ENCODE measurements at places on chromosomes 7 and 10.

DNA sequence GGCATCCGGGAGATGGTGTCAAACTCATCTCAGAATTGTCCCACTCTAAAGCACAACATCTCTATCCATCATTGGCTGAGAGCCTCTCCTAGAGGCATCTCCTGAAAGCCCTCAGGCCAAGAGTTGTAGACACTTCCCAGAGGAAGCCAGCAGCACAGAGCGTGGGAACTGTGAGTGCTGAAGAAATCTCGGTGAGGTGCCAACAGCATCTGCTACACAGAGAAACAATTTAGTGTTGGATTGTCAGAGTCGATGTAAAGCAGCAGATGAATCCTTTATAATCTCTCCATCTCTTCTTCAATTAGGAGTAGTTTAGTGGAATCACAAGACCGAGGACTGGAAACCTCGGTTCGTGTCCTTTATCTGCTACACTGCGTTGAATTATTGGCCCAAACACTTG is 172.2 kb downstream of the C7orf25 start:
- DNase-seq, result no peak

GRCh38 chr7:75711656-75712514 is 26.9 kb downstream of the HIP1 start:
- no peak for DNase-seq

- no peak for DNase-seq
Measured at GRCh38 chr7:129952086-129952652, 591 bp downstream of the UBE2H start.

DNA sequence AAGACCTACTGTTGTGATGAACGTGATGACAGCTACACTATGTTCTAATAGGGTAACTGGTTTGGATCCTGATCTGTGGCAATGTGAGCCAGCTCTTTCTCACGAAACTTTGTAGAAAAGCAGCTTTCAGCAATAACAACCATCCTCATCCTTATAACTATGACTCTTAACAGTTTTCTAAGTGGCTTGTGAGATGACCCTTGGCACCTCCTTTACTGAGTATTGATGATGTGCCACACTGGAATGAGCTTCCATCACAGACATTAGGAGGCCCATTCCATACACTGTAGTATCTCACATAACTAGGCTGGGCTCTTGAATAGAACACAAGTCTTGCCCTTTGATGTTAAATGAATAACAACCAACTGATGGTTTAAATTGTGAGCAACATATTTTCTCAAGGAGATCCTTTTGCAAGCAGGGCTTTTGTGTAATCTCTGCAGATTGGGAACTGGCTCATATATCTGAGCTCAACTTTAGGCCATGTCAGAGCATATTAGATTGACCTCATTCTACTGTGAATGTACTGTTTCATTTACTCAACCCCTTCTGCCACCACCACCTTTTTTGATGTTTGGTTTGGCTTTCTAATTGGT is 46.4 kb downstream of the MYPN start:
- no peak for DNase-seq

- no peak for DNase-seq
Measured at GRCh38 chr10:85864868-85865526, 501.6 kb downstream of the GRID1 start.

DNA sequence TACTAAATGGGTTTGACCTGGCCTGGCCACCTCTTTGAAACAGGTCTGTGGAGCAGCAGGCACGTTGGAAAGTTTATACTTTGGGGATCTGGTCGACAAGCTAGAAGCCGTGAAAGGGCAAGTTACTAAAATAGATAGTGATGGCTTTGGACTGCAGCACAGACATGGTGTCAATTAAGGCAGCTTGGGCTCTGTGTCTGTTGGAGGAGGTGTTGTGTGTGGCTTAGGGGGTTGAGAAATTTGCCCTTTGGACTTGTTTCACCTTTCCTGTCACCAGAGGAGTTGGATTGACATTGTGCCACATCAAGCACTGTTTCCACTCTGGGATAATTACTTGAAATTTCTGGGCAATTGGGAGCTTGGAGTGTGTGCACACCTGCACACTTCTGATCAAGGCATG is 251.8 kb upstream of the MKI67 start:
- DNase-seq, result no peak

DNA sequence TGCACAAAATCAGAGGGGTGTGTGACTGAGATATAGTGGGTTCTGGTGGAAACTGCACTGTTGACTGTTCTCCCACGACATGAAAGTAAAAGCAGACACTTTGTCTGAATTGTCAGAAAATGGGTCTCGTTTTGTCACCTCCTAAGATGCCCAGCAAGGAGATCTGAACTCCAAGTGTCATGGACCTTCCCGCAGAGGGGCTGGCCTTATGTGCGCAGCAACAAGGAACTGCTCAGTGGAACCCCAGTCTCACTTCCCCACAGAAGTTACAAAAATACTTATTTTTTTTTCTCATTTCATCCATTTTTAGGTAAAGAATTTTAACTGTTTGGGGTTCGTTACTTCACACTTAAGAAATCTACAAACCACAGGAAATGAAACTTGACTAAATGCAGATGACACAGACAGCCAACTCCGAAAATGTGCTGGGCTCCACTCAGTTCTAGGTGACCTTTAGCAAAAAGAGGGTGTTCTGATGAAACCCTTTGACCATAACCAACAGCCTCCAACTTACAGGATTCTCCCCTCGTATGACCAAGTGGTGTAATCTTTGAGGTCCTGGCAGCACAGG is 115.0 kb downstream of the FAM107B start:
- DNase-seq, result no peak

DNA sequence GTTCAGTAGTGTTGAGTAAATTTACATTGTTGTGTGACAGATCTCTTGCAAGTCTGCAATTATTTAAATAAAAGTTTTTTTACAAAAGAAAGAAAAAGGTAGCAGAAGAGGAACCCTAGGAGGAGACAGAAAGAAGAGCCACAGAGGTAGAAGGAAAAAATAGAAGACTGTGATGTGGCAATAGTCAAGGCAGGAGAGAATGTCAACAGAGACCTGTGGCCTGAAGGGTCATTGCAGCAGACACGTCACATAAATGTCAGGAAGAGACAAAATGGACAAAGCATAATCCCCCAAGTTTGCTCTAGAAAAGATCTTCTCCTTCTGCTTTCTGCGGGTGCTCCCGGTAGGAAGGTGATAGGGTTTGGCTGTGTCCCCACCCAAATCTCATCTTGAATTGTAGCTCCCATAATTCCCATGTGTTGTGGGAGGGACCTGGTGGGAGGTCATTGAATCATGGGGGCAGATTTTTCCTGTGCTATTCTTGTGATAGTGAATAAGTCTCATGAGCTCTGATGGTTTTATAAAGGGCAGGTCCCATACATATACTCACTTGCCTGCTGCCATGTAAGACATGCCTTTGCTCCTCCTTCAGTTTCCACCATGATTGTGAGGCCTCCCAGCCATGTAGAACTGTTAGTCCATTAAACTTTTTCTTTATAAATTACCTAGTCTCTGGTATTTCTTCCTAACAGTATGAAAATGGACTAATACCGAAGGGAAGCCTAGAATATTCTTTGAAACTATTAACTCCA is 41.1 kb upstream of the KDM7A start:
- DNase-seq, result no peak

GRCh38 chr7:30845426-30846135 is 66.1 kb upstream of the AQP1 start:
- DNase-seq, result no peak

GRCh38 chr7:70797109-70797514 is 334.8 kb upstream of the GALNT17 start:
- no peak for DNase-seq

DNA sequence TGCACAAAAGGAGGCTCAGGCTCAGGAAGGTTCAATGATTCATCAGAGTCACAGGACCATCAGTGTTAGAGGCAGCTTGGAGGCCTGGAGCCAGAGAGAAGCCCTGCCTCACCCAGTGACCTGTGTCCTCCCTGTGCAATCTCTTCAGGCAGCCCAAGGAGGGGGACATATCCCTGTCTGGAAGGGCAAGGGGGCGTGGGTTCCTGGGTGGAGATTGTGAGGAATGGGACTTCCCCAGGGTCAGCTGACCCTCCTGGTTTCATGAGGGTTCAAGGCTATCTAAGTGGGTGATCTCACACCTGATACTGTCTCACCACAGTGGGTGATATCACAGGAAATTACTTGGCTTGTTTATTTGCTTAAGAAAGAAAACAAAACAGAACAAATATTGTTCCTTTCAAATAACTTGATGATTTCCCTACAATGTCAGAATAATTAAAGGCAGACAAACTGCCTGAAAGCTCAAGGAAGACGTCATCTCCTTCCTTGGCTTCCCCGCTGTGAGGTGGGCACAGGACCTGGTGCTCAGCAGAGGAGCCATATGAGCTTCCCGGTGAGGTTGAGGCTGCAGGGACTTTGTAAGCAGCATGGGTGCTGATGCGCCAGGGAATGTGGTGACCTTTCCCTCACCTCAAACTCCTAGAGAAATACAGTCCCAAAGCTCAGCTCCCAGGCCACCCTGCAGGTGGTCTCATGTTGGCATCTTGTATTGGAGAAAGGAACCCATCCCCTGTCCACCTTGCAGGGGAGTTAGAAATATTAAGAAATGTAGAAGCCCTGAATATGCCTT is 763.2 kb downstream of the GRID1 start:
- no peak for DNase-seq

DNA sequence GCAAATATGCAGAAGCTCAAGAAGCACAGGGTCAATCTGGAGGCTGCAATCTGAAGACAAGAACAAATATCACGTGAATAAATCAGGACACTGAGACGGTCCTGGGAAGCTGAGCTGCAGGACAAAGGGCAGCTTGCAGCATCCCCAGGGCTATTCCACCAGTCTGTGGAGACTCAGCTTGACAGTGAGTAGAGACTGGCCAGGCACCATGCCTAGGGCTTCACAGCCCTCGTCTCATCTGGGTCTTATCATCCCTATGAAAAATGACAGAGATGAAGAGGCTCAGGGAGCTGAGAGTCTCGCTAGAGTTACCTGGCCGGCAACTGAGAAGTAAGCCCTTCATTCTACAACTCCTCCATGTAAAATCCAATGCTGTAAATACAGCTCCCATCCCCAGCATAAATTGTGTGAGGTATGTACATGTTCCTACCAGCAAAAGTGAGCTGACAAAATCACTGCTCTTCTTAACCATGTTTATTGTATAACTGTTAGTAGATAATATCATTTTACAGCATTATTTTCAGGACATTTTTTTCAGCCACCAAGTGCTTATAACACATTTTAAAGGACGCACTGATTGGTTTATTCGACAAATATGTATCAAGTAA is 186.6 kb upstream of the IGFBP3 start:
- DNase-seq, result no peak

DNA sequence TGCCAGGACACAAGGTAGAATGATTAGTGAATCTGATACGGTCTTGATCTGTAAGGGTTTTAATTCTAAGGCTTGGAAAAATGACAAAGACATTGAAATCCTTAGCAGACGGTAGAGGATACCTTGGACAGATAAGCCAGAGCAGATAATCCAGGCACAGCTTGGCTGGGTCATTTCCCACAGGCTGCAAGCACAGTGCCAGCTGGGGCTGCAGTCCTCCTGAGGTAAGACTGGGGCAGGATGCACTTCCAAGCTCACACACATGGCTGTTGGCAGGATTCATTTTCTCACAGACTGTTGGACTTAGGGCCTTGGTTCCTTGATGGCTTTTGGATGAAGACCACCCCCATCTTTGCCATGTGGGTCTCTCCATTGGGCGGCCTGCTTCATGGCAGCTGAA is 63.2 kb upstream of the BMPER start:
- DNase-seq, result no peak

DNA sequence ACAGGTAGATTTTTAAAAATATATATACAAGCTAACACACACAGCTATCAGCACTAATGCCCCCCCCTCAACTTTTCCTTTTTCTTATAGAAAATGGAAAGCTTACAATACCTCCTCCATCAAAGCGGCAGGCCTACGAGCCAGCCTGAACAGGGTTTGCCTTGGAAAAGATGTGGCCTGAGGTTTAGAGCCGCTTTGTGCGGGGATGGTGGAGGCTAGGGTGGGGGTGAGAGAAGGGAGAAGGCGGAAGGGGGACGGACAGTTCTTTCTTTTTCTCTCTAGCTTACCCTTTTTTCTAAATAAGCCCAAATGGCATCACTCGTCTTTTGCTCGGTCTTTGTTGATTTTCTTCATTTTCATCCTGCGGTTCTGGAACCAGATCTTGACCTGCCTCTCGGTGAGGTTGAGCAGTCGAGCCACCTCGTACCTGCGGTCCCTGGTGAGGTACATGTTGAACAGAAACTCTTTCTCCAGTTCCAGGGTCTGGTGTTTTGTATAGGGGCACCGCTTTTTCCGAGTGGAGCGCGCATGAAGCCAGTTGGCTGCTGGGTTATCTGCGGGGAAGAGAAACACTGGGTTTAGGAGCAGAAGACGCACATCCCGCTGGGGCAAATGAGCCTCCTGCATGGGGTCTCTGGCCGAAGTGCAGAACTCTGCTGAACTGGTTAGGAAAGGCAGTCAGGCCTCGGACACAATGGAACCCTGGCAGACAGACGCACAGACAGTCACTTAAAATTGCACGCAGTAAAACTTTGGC is 1.9 kb downstream of the HOXA9 start:
- DNase-seq, result no peak

DNA sequence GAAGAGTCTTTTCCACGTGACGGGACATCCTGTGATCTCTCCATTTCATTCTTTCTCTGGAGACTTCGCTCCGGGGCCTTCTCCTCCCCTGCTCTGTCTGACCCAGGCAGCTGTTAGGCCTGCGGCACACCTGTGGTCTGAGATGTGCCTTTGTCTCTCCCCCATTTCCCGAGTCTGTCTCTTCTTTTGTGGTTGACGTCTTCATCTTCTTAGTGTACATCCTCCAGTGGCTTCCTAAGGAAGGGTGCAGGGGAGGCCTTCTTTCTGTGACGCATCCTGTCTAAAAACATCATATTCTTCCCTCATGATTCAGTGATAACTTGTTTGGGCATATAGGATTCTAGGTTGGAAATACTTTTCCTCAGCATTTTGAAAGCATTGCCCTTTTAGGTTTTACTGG is 17.2 kb upstream of the ATP6V0E2 start:
- DNase-seq, result no peak

GRCh38 chr7:44140341-44140740 is 791 bp downstream of the MYL7 start:
- no peak for DNase-seq

DNA sequence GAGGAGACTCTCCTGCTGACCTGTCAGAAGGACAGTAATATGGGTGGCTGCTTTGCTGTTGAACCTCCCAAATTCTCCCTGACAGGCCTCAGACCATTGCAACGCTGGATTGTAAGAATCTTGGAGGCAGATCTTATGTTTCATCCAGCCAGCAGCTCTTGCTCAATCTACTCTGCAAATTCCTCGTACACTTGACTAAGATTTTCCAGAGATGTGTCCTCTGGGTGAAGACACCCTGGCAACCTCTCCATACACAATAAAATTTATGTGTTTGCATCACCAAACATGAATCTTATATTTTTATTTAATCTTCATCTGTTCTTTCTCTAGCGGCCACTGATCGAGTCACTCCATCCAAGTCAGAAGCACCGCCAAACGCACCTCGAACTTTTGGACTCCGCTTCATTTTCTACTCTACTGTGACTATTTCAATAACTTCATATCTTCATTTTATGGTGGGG is 623.1 kb downstream of the ACTR3B start:
- DNase-seq, result no peak

- DNase-seq, result no peak
Measured at GRCh38 chr7:128129224-128129864, 98.1 kb upstream of the LRRC4 start.

GRCh38 chr7:98974906-98975816 is 96.8 kb downstream of the TRRAP start:
- no peak for DNase-seq

Data from NCI-H187 treated with DMSO at 0.1 percent for 48 hours (cell line).